ENCODE measurements at places on chromosomes 2 and 18.

DNA sequence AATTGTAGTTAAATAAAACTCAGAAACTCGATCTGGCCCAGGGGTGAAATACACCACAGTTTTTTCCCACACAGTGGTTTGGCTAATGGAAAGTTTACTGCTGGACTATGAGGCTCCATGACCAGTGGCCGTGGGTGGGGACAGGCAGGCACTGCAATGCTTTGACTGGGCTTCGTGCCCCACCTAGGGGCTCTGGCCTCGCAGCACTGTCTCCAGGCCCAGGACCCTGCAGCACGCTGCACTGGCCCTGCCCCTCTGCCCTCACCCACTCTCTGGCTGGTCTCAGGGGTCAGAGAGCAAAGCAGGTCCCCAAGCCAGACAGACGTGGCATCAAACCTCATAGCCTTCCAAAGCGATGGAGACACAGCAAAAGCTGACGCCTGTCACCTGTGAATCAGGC is 13.4 kb upstream of the B3GNT7 start:
- DNase-seq: no peak

GRCh38 chr18:47682876-47683275 is 247.6 kb downstream of the SMAD2 start:
- DNase-seq: no peak

GRCh38 chr2:148565272-148565894 is 79.2 kb upstream of the EPC2 start:
- no peak for DNase-seq

- DNase-seq: no peak
Measured at GRCh38 chr2:108538000-108538625, 3.8 kb downstream of the LIMS1 start.

DNA sequence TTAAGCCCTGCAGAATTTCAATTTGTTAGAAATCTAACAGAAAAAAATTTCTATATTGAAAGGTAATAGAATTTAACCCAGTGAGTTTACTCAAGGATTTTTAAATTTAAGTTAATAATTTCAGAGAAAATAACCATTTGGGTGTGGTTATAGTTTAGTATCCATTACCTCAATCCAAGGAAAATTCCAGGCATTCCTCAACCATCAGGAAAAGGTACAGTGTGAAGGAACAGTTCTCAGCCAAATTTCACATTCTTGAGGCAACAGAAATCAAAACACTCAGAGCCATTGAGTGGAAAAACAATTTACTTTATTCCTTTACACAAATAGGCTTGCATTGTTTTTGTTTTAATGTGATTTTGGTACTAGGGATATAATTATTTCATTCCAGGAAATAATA is 45.6 kb downstream of the ONECUT2 start:
- no peak for DNase-seq

GRCh38 chr2:172350839-172351479 is 76.4 kb upstream of the ITGA6 start:
- DNase-seq: no peak

- no peak for DNase-seq
Measured at GRCh38 chr2:11870584-11870983, 124.2 kb downstream of the LPIN1 start.

DNA sequence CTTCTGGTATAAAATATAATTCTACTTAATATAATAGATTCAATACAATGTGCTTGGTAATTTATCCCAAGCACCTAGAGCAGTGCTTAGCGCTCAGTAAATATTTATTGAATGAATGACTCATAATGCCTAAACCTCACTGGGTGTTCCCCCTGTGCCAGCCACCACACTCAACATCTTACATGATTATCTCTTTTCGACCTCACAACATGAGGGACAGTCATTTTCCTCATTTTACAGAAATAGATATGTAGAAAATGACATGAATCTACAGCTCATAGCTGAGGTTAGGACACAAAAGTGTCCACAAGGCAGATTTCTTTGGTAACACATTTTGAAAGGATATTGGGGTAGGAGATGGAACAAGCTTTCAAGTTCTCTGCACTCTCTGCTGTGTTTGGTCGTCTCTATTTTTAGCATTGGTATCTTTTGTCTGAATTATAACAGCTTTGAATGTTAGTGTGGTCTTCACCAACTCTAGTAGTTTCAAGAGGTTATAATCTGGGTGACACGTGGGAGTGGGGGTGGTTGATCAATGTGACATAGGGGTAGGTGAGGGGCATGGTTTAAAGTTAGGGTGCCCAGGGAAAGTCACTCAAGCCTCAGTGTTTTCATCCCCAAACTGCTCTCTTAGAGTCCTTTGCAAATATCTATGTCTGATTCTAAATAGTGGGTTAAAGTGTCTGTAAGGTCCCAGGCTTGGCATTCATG is 9.8 kb downstream of the MYOM1 start:
- DNase-seq: peak; percentile 9

GRCh38 chr2:226782092-226782713 is 17.4 kb downstream of the IRS1 start:
- no peak for DNase-seq

DNA sequence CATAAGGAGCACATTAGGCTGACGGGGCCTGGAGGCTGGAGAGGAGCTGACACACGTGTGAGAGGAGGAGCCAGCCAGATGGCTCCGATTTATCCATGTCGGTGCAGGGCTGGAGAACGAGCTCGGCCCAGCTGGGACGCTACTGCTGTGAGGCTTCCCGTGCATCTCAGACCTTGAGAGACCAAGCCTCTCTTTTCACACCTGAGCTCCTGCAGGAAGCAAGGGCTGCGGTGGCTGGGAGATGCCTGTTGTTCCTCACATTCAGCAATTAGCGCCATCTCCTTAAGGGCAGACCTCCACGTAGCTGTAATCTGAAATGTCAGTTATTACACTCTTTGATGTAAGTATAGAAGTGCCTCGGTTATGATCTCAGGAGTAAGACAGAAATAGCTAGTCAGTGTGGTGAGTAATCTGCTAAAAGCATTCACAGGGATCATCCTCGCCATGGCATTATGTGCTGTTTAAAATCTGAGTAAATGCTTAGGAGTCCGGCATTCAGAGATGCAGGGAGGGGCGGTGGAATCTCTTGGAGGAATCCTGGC is 107.9 kb downstream of the PRKCE start:
- DNase-seq: no peak

DNA sequence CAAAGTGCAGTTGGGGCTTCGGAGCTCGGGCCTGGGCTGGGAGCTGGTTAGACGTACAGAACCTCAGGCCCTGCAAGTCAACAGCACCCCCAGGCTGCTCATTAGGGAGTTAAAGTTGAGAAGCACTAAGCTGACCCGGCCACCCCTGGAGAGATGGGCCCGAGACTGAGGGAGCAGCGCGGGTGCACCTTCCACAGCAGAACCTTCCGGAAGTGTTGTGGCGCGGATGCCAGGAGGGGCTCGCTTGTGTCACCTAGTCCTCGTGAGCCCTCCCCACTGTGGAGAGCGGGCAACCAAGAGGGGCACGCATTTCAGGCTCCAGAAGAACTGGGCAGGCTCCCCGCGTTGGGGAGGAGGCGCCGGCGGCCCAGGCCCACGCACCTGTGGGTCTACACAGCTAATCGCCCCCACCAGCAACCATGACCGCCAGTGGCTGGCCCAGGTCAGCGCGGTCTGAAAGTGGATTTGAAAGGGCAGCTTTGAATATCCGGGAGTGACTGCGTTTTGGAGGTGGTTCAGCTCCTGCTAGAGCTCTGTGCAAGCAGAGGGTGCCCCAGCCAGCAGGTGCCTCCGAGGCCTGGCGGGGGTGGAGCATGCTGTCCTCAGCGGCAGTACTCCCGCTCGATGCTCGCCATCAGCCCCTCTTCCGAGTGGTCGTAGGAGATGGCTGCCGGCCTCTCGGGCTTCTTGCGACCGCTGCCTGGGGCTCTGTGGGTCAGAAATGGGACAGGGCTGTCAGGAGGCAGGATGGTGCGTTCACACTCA is 15.1 kb downstream of the KLF11 start:
- DNase-seq: no peak

DNA sequence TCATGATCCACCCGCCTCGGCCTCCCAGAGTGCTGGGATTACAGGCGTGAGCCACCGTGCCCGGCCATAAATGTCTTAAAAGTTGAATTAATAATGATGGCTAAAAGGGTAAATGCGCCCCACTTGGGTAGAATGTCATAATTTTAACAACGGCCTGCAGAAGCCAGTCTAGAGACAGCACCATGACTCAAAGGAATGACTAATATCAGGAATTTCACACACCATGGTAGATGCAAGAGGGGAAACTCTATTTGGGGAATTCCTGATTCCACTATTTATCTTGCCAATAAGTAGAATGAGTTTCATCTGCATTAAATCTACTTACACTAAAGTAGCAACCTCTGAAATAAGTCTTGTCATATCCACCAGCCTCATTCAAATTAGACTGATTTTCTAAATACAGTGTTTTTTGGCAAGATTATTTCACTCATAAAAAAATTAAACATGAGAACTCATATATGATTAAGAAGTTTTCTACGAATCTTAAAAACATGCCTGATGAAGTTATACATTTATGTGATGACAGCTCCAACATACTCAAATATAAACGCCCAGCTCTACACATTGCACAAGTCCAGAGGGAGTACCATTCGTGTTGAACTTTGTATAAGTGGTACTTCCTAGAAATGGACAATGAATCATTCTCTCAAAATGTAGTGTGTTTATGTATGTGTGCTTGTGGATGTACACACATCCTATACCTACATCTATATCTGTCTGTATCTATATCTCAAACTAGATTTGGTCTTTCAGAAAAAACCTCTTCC is 309.7 kb downstream of the IRS1 start:
- no peak for DNase-seq

DNA sequence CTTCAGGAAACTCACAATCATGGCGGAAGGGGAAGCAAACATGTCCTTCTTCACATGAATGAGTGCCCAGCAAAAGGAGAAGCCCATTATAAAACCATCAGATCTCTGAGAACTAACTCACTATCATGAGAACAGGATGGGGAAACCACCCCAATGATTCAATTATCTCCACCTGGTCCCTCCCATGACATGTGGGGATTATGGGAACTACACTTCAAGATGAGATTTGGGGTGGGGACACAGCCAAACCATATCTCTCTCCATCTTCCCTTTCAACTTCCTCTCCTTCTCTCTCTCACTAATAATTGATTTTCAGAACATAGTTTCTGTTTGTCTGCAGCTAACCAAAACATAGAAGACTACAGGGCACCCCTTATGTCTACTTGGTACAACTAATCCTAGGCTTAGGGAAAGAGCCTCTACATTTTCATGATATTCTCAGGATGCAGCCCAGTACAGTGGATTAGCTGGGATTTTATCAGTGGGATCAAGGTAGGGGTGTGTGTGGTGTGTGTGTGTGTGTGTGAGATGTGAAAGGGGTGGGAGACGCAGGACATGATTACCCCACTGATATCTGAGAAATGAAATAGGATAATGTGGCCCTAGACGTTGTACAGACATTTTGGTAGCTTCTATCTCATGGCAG is 2.8 kb upstream of the ATF2 start:
- DNase-seq: no peak

GRCh38 chr2:239619369-239619768 is 218.5 kb upstream of the HDAC4 start:
- DNase-seq: no peak

- DNase-seq: no peak
Measured at GRCh38 chr18:33711514-33711913, 133.5 kb downstream of the ASXL3 start.

DNA sequence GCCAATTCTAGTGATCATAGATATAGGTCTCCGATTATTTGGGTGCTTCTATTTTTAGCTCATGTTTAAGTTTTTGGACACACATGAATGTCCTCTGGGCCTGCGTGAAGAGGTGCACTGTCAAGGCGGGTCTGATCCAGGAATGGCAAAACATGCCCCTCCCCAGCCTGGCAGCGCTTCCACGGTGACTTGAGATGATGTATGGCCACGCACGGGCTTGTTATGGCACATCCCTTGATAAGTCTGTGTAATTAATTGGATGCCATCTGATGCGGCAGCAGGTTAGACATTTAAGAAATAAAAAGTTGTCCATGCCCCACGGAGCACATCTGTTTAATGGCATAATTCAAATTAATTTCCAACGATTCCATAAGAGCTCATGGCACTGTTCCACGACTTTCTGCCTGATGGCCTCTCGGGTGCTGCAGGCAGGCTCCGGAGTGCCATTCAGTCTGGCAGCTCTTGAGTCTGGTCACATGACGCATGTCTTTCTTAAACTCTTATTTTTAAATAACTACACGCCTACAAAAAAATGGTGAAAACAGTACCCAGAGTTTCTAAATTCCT is 151.4 kb downstream of the ACKR3 start:
- no peak for DNase-seq

GRCh38 chr2:10532638-10533101 is 84.5 kb upstream of the ODC1 start:
- no peak for DNase-seq

GRCh38 chr2:19844750-19845149 is 57.0 kb downstream of the TTC32 start:
- no peak for DNase-seq

GRCh38 chr2:75175456-75175855 is 23.9 kb downstream of the TACR1 start:
- no peak for DNase-seq

DNA sequence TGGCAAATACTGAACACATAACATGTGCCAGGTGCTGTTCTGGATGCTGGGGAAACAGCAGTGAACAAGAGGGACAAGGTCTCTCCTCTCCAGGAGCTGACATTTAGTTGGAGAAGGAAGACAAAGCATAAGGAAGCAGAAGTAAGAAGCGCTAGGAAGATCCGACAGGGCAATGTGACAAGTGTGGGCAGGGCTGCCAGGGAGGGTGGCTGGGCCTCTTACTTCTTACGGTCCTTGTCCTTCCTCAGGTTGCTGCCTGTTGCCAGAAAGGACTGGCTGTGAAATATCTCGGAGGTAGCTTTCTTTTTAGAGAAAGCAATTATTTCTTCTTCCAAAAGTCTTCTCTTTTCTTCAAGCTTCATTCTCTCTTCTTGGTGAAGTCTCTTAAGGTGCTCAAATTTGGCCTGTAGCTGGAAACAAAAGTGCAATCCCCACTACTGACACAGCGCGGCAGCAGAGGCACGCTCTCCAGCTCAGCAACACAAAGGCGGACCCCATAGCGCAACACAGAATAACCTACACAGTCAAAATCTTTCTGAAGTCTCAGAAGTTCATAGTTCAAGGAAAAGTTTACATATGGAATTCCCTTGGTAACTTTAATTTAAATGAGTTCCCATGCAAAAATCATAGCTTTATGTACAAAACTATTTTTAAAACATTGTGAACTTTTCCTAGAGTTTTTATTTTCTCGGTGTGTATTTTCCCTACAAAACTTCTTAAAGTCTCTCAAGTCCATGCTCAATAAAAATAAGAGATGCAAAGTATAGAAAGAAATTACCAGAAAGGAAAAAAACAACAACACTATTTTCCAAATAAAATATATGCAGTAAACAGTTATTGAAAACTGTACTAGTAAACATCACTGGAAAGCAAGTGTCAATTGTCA is 67.7 kb downstream of the SEPTIN10 start:
- peak; percentile 73 for DNase-seq
